ENCODE measurements at places on chromosomes 2 and 18. TPM values are rescaled to one million over a fixed set of nuclear protein-coding genes. Genes with fewer than 3 reads are reported as not detected.

- no peak for DNase-seq
Measured at GRCh38 chr2:233676046-233676445, 4.3 kb downstream of the UGT1A9 start.

DNA sequence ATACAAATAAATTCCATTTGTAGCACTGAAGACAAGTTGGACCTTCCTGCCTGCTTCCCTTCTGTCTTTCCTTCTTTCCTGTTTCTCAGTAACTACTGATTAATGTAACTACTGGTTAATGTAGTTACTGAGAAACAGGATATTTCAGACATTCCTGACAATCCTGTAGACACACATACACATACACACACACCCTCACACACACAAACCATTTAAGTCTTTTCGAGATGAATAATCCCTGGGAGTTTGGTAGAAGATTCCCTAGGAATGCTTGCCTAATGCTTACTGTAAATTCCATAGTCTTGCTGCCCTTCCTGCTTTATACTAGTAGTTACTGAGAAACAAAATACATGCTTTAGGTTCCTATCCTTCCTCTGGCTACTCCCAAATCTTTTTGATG, 83.9 kb downstream of the PIK3C3 start:
- DNase-seq, result no peak

DNA sequence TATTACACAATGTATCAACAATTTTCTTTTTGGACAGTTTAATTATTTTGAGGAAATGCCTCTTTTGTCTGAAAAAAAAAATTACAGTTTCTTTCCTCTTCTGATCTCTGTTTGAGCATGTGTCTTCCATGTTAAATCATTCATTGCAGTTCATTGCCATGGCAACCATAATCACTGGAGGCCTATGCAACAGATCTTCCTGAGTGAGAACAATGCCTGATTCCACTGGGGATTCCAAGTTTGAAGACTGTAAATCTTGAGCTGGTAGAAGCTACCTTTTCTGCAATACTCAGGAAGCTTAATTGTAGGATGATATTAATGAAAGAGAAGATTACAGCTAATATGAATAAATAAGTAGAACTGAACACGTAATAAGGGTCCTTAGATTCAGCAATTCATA, 721.4 kb upstream of the CNTNAP5 start:
- DNase-seq, result no peak

GRCh38 chr2:120820263-120820952, 84.7 kb downstream of the GLI2 start:
- no peak for DNase-seq

DNA sequence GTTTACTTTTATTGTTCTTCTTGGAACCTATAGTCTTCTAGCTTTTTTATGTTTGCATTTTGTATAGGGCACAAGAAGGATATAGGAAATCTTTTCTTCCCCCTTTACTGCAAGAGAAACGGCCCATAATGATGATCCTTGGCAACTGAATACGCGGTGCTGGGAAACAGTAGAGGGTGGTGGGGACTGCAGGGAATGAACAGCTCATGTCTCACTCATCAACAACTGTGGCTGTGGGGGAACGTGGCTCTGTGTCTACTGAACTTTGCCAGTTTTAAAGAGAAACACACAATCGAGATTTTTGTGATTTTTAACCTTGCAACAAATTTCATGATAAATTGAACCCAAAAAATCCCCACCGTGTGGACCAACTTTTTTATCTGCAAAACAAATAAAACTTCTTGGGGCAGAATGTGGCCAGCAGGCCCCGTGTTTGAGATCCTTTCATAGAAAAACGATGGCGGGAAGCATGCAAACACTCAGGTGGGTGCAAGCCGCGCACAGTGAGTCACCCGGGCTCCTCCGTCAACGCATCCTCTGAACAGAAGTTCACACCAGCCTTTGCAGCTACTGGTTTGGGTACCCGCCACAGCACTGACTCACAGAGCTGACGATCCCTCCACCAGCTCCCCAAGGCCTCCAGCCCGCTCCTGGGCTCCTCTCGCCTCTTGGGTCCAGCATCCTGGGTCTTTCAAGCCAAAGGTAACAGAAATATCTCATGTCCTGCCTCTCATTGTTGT, 149.3 kb downstream of the COL6A3 start:
- DNase-seq, result no peak

DNA sequence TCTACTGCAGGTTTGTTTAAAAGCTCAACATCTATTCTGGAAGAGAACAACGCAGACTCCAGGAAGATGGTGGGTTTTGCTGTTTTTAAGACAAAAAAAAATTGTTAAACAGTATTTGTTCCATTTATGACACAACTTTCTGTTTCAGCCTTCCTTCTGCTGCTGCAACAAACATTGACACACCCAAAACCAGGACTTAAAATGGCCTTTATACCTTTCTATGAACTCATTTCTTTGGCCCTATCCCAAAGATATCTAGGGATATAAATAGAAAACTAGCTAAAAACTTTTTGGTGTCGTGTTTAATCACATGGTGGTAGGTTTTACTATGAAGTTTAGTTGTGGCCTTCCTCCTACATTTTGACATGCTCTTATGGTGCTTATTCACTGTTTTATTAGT, 964 bp upstream of the GALNT3 start:
- no peak for DNase-seq

DNA sequence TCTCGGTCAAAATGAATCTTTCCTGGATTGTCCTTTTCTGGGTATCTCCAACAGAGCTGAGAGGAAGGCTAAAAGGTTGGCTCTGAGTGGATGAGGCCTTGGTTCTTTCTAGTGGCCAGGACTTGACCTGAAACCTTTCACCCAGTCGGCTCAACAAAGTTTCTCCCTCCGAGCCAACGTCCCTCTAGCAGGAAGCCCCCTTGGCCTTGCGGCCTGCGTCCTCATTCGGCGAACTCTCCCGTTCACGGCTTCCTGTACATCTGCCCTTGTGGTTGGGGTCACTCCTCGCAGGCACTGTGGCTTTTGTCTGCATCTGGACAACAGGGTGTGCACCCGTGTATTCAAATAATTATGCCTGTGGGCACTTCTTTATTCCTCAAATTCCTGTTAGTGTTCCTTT, 9.4 kb upstream of the SIX3 start:
- no peak for DNase-seq

DNA sequence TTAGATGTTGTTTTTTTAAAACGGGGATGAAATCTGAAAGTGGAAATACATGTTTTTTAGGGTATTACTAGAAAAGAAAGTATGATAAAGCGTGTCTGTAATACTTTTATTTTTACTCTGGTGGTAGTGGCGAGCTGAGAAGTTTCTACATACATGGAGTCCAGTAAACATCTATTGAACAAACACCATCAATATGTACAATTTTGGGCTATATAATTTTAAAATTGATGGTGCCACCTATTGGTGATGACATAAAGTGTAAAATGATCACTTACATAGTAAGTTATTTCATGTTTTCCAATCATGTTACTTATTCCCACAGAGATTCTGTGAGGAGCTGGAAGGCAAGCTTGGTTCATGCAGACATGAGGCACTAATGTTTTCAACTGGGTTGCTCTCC, 31.5 kb upstream of the NFE2L2 start:
- no peak for DNase-seq

DNA sequence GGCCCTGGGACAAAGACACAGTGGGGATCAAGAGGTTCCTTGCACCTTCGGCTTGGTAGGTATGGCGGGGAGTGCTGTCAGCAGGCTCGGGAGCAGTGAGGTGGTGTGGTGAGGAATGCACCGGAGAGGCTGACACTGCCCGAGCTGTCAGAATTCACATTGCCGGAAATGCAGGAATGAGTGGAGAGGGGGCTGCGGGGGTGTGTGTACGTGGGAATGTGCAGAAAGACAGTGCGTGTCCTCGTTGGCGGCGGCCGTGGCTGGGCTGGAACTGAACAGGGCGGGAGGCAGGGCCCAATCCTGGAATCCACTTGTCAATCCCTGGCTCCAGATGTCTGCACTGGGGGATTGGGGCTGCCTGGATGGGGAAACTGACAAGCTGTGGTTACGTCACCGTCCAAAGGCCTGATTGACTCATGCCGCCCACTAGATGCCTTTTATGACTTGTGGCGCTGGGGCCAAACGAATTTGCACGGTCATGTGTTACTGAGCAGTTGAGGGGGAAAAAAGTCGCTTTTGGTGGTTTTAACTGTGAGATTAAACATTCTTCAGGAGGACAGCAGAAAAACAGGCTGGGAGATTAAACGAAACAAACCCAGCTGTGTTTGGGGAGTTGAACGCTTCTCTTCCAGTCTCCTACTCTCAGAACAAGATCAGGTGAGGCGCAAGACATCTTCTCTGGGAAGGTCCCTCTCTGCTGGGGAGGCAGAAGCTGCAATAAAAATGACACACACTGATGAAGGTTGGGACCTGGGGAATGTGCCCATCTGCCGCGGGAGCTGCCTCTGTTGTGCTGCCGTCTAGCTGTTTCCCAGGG, 189.4 kb upstream of the GLI2 start:
- DNase-seq, result peak; percentile 64

- DNase-seq, result no peak
Measured at GRCh38 chr2:19971691-19972090, 18.2 kb downstream of the WDR35 start.

DNA sequence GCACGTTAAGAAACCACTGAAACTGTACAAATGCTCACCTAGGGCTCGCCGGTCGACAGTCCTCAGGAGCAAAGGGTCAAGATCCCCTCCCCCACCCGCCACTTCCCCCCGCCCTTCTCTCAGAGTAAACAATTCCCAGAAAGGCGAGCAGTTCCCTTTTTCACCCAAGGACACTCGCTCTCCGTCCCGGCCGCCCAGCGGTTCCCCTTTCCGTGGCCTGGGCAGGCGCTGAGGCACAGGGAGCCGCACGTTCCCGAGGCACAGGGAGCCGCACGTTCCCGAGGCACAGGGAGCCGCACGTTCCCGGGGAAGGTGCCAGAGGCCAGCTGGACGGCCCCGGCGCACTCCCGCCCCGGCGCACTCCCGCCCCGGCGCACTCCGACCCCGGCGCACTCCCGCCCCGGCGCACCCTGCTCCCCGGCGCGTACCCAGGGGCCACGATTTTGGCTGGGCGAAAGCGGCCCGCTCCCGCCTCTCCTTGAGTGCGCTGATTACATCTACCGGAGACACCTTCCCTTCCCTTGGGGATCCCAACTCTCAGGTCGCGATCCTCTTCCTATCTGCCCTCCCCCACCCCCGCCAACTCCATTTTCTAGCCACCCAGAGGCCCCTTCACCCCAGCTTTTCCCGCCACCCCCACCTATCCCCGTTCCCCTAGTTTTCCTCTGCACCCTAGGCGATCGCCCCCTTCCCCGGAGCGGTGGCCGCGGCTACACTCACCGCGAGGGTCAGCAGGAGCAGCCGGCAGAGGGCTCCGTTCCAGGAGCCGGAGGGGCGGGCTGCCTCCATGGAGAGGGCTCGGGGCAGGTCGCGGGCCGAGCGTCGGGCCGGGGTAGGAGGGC, 817 bp downstream of the DSC2 start:
- peak; percentile 91 for DNase-seq

- DNase-seq, result no peak
Measured at GRCh38 chr2:53422979-53423378, 344.6 kb upstream of the CHAC2 start.

- no peak for DNase-seq
Measured at GRCh38 chr18:10455726-10456453, 1.5 kb downstream of the APCDD1 start.

- DNase-seq, result no peak
Measured at GRCh38 chr2:100791294-100791935, 28.5 kb upstream of the NPAS2 start.

DNA sequence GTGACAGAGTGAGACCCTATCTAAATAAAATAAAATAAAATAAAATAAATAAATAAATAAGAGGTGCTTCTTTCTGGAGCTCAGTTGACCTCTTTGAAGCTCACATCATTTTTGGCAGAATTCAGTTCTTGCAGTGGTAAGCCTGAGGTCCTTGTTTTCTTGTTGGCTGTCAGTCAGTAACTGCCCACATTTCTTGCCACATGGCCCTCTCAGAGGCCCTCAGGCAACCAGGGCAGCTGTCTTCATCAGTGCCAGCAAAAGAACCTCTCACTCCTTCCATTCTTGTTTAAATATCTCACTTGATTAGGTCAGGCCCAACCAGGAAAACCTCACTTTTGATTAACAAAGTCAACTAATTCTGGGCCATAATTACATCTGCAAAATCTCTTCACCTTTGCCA, 53.2 kb downstream of the RAPGEF4 start:
- no peak for DNase-seq

- no peak for DNase-seq
Measured at GRCh38 chr18:78495550-78495949, 484.1 kb upstream of the SALL3 start.

- DNase-seq, result no peak
Measured at GRCh38 chr2:142008135-142008744, 122.6 kb downstream of the LRP1B start.

GRCh38 chr2:235669269-235669831, 175.5 kb downstream of the AGAP1 start:
- peak; percentile 79 for DNase-seq

DNA sequence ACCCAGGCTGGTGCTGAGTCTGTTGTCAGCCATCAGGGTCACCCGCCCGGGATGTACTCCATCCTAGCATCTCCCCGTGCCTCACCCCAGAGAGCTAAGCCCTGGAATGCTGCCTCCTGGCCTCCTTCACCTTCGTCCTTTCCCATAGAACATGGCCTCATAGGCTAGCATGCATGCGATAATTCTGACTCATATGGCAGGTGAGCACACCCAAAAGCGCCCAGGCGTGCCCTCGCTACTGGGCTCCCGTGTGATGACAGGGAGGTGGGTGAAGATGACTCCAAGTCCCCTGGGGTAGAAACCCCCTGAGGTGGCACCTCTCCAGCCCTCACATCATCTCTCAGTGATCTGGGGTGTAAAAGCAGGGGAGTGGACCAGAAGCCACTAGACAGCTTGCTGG, 7.3 kb downstream of the SPR start:
- no peak for DNase-seq

Gene PIAS2
- total RNA-seq, result 28.1 TPM

Gene AOX1
- total RNA-seq, result 4.1 TPM

Gene RAD51AP2
- 0.16 TPM for total RNA-seq

Gene MALL
- total RNA-seq, result 9.9 TPM
